ENCODE measurements at places on chromosomes 5 and 9.

GRCh38 chr9:98091735-98092612 lies 27.0 kb downstream of the TRIM14 start:
- peak; percentile 61 for DNase-seq

DNA sequence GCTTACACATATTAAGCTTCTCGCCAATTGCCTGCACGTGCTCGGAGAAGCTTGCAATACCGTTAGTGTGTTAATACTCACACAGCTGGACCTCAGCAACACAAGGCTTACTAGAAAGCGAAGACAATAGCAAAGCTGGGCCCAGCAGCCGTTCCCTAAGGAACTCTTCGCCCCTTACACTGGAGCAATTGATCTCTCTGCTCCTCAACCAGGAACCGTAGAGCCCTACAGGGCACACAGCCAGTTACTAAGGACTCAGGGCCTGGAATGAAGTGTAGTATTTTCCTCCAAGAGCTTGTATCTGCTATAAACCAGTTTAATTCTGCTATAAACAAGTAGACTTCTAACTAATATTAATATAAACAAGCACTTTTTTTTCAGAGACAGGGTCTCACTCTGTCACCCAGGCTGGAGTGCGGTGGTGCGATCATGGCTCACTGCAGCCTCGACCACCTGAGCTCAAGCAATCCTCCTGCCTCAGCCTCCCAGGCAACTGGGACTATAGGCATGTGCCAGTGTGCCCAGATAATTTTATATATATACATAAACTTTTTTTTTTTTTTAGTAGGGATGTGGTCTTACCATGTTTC lies 67.0 kb upstream of the SIMC1 start:
- no peak for DNase-seq

DNA sequence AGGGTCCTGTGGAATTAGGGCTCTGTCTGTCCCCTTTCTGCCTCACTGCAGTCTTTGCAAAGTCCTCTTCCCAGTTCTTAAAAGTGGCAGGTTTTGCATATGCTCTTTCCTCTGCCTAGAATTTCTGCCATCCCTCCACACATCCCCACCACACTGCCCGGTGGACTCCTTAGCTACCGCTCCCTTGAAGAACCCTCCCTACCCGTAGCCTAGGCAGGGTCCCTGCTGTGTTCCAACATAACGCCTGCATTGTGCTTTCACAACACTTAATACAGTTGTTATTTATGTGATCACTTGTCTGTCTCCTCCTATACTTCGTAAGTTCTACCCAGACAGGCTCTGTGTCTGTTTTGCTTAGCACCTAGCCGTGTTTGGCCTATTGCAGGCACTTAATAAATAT lies 142.5 kb upstream of the DMRT1 start:
- DNase-seq: no peak

DNA sequence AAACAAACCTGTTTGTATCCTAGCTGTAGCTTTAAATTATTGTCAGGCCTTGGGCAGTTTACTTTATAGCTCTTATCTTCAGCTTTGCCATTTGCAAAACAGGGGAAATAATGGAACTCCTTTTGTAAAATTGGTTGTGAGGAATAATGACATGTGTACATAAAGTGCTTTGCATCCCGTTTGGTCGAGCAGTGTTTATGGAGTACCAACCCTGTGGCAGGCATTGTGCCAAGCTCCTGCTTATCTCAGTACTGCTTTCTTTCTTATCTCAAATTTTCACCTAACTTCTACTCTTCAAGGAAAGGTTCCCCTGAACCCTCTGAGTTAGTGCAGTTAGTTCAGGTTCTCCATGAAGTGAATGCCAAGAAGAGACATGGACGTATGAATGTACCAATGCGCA lies 9.4 kb upstream of the TENT2 start:
- no peak for DNase-seq

DNA sequence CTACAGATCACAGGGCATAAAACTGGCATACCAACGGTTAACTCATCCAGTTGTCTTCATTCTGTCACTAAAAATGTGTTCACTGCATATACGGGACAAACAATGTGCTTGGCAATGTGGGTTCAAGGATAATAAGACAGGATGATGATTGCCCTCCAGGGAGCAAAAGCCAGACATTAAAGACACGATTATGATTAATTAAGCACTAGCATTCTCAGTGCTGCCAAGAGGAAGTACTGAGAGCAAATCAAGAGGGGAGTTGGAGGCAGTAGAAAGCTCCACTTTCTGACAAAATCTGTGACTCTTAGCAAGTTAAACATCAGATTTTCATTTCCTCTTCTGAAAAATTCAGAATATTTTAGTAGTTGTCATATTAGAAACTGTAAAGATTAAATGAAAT lies 9.0 kb upstream of the IFNA8 start:
- no peak for DNase-seq

DNA sequence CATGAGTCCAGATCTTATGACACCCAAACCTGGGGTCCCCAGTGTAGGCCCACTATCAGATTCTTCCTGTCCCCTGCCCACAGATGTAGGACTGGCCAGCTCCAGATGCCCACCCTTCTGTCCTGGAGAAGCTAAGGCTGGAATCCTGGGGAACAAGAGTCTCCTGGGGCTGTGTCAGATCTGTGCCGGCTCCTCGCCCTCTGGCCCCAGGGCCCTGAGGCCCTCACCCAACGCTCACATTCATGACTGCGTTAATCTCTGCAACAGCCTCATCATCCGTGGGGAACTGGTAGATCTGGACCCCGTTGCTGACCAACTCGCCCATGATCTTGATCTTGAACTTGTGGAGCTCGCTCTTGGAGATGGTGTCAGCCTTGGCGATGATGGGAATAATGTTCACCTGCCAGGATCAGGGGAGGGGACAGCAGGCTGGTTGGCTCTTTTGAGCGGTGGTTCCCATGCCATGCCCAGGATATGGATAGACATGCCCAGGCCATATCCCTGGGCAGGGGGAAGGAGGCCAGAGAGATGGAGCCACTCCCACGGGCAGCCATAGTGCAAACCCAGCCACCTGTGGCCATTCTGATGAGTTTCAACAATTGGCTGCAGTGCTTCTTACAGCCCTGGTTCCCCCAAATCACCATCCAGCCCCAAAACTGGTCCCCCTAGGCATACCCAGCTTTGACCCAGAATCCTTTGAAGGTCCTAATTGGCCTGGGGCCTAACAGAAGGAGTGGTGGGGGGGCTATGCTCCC lies 14.6 kb downstream of the SEPTIN8 start:
- DNase-seq: no peak

DNA sequence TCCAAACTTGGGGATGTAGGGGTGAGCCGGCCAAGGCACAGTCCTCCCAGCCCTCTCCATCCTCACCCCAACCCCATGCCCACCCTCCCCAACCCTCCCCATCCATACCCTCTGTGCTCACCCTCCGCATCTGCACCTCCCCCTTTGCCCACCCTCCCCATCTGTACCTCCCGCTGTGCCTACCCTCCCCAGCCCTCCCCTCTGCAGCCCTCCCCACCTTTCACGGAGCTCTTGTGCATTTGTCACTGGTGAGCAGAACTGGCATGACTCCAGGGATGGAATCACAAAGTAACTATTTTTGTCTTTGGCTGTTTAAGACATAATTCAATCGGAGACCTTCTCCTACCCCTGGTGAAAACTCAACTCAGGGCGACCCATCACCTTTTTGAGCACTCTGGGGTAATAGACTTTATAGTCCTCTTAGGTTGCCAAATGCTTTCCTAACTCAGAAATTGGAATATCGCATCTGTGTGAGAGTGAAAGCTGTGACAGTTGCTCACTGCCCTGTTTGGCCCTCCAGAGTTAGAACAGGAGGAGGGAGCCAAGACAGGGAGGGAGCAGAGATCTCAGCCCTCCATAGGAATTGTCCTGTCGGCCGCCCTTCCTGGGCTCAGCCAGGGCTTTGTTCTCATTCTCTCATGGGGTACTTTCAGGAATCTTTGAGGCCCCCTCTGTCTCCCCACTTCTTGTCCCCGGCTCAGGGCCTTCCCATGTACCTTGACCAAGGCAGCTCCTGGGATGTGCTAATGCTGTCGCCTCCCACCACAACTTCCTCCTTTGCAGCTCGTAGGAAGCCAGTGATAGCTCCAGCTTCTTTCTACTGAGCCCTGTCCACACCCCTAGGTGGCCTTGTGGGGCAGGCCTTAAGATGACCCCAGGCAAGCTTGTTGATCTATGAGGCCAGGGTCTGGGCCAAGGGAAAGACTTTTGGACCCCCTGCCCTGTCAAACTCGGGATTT lies 36.2 kb downstream of the OTULIN start:
- DNase-seq: peak; percentile 36

DNA sequence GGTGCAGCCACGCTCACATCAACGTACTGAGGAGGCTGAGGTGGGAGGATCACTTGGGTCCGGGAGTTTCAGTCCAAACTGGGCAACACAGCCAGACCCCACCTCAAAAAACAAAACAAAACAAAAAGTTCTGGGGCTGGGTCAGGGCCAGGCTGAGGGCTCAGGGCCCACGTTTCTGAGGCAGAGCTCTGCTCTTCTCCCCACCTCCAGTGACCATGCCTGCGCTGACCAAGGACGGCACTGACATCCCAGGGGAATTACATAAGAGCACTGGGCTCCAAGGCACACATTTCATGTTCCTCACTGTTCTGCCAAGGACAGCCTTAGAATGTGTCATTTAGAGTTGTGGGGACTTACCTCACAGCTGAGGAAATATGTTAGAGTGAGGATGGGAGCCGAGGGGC lies 40.4 kb upstream of the TESK1 start:
- no peak for DNase-seq

- DNase-seq: no peak
Observed at GRCh38 chr5:64599226-64599625, 91.1 kb upstream of the SHISAL2B start.
